A549 treated with DMSO at 1 μM for 4 hours (cell line): ENCODE measurements at places on chromosomes 2 and 18. TPM values are rescaled to one million over a fixed set of nuclear protein-coding genes. Genes with fewer than 3 reads are reported as not detected.

The REG3A gene
- not detected in 5 replicates for total RNA-seq

The MYOM1 gene
- 0.11 to 0.22 TPM (median 0.15 TPM) in 5 replicates for total RNA-seq

The RAB27B gene
- 11.2 to 20.5 TPM (median 14.8 TPM) in 5 replicates for total RNA-seq

The OST4 gene
- total RNA-seq = 523 to 646 TPM (median 548 TPM) in 5 replicates

The NMUR1 gene
- total RNA-seq = 0.04 TPM in 1 of 5 replicates, not detected in the others

The TTC31 gene
- total RNA-seq = 14.8 to 19.3 TPM (median 17.3 TPM) in 5 replicates

The G6PC2 gene
- not detected in 5 replicates for total RNA-seq

The DHX57 gene
- 20.1 to 22.4 TPM (median 21.4 TPM) in 5 replicates for total RNA-seq

The EFHD1 gene
- total RNA-seq = 1.6 to 2.6 TPM (median 1.9 TPM) in 5 replicates

The CAPN14 gene
- 0.03 to 0.07 TPM (median 0.05 TPM) in 4 of 5 replicates, not detected in the other for total RNA-seq

The SCN2A gene
- total RNA-seq = 0.11 TPM in 1 of 5 replicates, not detected in the others

The CHMP3 gene
- 120 to 131 TPM (median 131 TPM) in 5 replicates for total RNA-seq

The CPO gene
- 0.09 to 0.19 TPM (median 0.17 TPM) in 3 of 5 replicates, not detected in the others for total RNA-seq

The UGT1A7 gene
- total RNA-seq = 3.6 to 6.6 TPM (median 4.5 TPM) in 5 replicates

The SNORC gene
- total RNA-seq = 5.4 to 13.3 TPM (median 10.3 TPM) in 5 replicates

The MARCHF4 gene
- total RNA-seq = 58.8 to 70.6 TPM (median 63.7 TPM) in 5 replicates

The SCTR gene
- not detected in 5 replicates for total RNA-seq

The TSPYL6 gene
- not detected in 5 replicates for total RNA-seq

The TUBB8B gene
- 0.14 TPM in 1 of 5 replicates, not detected in the others for total RNA-seq
